ENCODE measurements at places on chromosomes 7 and 10. TPM values are rescaled to one million over a fixed set of nuclear protein-coding genes. Genes with fewer than 3 reads are reported as not detected.

DNA sequence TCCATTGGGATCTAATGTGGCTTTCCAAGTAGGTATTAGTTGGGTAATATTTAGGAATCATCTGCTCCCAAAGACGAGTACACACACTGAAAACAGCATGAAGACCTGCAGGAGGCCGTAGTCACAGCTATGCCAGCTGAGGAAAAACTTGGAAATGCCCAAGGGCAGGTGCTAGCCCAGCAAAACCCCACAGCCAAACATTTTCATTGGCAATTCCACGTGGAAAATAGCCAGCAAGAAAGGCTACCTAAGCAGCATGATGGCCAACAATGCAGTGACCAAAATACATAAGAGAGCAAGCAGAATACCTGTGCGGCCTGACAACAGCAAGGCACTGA is 32.7 kb downstream of the DOCK4 start:
- no peak for DNase-seq

DNA sequence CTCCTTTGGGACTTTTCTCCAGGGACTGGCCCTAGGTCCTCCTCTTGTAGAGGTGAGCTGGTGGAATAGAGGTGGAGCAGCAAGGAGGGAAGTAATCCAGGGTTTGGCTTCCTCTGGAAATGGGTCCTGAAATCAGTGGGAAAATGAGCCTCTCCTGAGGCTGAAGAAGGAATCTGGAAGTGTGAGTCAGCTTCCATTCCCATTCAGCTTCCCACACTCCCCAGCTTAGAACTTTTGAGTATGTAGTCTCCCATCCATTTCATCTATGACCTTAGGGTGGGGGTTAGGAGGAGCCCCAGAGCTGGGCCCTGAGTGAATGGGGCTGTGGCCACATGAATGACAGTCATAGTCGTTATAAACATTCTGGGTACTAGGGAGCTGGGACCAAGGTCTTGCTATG is 17.7 kb downstream of the LDB1 start:
- no peak for DNase-seq

GRCh38 chr10:115989621-115990020 is 283.4 kb downstream of the GFRA1 start:
- no peak for DNase-seq

Gene LBX1
- total RNA-seq: not detected

Gene PLXDC2
- 72.7 TPM for total RNA-seq
